ENCODE measurements at places on chromosomes 7 and 10.

- DNase-seq = no peak
Observed at GRCh38 chr10:79293841-79294581, 53.3 kb upstream of the PPIF start.

DNA sequence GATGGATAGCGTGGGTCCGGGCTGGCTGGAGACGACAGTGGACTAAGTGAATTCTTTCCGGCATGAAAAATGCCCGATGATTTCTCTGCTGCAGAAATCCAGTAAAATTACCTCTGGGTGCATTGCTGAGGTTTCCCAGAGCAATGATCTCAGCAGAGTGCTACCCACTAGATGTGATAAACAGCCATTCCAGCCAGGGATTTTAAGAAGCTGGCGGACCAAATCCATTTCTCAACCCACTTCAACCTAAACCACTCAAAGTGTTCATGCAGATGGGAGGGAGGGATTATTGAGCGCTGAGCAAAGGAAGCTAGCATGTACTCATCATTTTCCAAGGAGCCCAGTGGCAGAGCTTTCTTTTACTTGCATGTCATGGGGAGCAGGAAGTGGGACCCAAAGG lies 116.7 kb downstream of the PRKCQ start:
- no peak for DNase-seq

DNA sequence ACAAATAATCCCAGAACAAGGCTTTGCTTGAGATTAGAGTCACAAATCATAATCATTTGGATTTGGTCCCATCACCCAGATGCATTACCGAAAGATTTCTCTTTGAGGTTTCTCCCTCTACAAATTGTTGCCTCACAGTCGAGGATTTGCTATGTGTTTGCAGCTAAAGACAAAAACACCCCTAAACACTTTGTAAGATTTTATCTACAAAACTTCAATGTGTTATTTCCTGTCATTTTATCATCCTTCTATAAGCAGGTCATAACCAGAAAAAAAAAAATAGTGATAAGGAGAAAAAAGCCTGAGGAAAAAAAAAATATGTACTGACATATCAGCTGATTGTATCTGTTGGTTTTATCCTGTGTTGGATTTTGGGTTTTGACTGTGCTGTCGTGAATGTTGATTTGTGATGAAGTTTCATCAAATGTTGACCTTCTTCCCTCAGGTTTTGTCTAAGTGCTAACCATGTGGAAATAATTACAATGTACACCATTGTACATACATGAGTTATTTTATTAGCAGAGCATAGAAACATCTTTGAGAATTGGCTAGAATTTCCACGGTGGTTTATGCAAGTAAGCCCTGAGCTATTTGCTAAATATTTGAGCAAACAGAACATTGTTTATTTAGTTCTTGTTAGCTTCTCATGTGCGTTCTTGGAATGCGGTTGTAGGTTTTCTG lies 274.4 kb downstream of the NEBL start:
- no peak for DNase-seq

GRCh38 chr7:17299483-17299991 lies 1.1 kb downstream of the AHR start:
- DNase-seq = no peak

- no peak for DNase-seq
Observed at GRCh38 chr7:40945788-40946187, 757.1 kb downstream of the INHBA start.

DNA sequence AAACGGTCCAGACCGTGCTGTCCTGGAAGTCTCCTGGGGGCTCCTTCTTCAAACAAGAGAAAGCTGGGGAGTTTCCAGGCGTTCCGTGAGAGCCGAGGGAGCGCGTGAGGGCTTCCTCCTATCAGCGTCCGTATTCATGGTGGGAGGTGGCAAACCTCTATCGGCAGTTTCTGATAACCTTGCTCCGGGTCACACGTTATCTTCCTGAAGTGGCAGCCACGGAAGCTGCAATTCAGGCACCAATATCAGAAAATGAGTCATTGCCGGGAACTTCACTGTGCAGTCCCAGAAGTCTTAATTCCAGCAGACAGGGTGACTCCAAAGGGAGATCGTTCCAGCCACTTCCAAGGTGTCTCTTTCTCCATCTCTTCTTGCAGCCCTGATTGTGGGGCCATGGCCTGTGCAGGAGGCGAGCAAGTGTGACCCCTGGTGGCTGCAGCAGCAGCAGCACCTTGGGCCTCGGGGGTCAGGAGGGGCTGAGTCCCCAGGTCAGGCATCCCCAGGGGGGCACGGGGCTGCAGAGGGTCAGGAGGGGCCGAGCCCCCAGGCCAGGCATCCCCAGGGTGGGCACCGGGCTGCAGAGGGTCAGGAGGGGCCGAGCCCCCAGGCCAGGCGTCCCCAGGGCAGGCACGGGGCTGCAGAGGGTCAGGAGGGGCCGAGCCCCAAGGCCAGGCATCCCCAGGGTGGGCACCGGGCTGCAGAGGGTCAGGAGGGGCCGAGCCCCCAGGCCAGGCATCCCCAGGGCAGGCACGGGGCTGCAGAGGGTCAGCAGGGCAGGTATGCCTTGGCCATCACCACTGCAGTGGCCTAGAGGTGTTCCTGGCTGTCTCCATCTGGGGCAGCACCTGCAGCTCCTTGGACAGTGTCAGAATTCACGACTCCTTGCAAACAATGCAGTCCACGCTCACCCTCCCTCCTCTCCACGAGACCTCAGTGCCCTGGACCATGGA lies 538.7 kb downstream of the DNAJB6 start:
- DNase-seq = no peak

GRCh38 chr10:23186697-23187096 lies 5.4 kb upstream of the PTF1A start:
- no peak for DNase-seq

DNA sequence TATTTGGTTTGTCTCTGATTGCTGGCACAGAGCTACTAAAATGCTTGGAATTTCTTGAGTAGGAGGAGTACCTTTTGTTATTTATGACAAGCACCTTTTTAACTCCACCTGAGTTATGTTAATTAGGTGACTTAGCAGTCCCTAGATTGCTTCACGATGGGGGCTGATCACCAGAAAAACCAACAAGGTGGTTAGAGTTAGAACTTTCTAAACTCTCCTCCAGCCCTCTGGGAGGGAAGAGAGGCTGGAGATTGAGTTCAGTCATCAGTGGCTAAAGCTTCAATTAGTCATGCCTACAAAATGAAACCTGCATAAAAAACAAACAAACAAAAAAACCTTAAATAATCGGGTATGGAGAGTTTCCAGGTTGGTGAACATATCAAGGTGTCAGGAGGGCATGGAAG lies 23.6 kb upstream of the ING3 start:
- no peak for DNase-seq

GRCh38 chr10:104686829-104687228 lies 45.7 kb downstream of the SORCS3 start:
- DNase-seq = no peak

DNA sequence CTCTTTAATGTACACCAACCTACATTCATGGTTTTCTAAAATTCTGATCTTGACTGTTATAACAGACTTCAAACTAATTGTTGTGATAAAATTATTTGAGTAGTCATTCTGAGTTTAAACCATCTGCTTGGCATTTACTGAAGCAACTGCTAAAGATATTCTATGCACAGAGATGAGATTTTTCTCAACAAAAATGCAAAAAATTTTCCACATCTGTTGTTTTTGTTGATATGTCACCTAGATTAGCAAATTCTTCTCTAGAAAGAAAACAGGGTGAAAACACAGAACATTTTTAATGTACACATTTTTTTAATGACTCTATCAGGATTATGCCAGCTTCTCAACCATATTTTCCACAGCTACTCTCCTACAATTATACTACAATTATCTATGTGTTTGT lies 42.7 kb downstream of the ARHGAP12 start:
- DNase-seq = no peak

DNA sequence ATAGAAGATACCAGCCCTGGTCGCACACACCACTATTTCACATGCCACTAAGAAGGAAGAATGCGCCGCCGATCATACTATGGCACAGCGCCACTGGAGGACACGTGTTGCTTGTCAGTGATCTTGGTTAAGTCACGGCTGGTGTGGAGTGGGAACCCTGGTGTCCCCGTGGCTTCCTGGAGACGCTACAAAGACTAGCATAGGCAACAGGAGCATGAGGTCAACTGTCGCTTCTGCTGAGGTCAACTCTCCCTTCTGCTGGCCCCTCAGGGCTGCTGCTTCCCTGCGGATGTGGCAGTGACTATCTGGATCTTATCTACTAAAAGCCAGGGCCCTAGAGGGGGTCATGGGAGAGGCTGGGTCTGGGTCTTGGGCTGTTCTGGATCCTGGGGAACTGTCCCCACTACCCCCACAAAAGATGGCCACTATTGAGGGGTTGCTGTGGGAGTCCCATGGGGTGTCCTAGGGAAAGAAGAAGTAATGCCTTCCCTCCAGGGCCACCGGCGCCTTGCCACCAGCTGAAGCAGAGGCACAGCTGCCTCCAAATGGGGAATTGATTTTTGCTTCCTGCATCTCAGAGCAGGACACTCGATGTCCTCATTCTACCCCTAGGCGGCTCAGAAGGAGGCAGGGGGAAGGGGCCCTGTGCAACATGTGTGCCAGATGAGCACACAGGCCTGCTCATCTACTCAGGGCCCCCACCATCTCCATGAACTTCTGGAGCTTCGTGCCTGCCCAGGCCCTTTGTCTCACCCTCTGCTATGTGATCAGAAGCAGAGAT lies 76.6 kb upstream of the PPIF start:
- DNase-seq = no peak

DNA sequence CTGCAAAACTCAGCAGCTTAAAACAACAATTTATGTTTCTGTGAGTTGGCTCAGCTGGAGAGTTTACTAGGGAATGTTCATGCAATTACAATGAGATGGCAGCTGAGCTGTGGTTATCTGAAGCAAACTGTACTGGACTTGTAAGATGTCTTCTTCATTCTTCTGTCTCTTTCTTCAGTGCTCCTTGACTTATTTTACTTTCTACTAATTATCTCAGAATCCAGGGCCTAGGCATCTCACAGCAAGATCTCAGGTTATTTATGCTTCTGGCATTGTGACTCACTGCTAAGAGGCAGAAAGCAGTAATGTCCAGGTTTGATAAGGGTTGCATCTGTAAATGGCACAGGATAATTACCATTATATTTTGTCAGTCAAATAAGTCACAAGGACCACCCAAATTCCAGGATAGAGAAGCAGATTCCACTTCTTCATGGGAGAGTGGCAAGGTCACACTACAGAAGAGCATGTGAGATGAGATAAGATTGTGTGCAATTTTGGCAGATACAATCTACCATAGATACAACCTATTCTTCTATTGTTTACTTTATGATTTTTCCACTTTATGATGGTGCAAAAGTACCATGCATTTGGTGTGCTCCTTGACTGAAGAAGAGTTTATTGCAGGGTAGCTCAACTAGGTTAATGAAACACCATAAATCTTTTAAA lies 16.8 kb downstream of the VIM start:
- no peak for DNase-seq

GRCh38 chr10:3429676-3430075 lies 257.1 kb upstream of the PITRM1 start:
- no peak for DNase-seq

DNA sequence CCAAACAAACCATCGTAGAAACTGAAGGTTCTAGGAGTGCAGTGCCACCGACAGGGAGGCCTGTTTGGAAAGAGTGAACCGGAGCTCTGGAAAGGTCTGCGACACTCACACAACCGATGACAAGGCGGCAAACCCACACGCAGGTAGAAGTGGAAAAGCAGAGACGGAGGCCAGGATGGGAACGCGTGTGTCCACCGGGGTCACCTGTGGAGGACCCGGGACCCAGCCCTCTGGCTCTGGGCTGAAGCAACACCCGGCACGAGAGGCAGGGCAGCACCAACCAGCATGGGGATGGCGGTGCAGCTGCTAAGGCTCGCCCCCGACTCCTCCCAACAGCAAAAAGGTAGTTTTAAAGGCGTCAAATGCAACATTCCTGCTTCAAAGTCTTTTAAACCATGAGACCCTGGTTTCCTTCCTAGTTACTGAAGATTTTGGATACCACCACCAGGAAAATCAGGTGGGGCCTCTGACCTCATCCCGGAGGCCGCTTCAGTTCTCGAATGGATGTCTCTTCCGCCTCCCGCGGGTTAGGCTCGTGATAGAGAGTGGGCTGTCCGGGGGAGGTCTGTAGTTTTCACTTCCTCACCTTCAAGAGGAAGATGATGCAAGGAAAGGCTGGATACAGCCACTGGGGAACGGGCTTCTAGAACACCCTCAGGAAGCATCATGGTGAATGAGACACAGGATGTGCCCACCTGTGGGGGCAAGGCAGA lies 115.5 kb downstream of the SMURF1 start:
- no peak for DNase-seq

DNA sequence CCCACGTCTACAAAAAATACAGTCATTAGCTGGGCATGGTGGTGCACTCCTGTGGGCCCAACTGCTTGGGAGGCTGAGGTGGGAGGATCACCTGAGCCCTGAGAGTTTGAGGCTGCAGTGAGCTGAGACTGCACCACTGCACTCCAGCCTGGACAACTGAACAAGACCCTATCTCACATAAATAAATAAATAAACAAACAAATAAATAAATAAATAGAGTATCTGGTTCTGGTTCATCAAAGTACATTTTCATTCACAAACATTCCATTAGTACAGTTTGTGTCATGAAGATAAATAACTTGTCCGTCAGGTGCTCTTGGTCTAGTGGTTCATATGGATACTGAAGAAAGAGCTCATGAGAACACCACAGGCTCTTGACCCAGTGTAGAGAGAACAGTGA lies 96.4 kb downstream of the RSU1 start:
- DNase-seq = no peak

DNA sequence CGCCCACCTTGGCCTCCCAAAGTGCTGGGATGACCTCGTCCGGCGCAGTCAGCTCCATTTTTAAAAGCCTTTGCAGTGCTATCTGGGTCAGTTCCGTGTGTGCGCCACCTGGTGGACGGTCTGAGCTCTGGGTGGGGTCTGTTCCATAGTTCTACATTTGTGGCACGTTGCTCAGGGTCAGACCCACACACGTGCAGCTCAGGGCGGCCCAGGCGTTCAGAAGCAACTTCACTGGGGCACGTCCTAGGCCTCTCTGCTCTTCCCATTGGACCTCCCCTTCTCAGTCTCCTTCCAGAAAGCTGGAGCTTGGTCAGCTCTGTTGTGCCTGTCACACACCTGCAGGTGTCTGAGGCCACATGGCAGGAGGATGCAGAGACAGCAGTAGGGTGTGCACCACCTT lies 137.9 kb downstream of the DNAJB6 start:
- no peak for DNase-seq

DNA sequence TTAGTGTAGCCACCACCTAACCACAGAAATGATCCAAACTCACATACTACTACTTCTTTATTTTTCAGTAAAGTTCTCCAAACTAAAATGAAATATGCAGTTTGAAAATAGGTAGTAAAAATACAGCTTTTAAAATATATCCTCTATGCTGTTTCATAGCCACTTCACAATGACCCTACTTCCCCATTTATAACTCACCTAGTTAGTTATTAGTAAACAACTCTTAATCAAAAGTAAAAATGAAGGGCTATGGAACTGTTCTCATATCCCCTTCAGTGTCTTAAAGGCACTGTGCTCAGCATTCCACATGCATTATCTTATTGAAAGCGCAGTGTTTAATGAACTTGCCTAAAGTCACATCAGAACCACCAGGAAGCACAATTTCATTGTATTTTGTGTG lies 43.5 kb downstream of the KMT2C start:
- DNase-seq = no peak

Measured in GM19239 (cell line).